NAMALWA (cell line): ENCODE measurements at places on chromosomes 6 and 20.

DNA sequence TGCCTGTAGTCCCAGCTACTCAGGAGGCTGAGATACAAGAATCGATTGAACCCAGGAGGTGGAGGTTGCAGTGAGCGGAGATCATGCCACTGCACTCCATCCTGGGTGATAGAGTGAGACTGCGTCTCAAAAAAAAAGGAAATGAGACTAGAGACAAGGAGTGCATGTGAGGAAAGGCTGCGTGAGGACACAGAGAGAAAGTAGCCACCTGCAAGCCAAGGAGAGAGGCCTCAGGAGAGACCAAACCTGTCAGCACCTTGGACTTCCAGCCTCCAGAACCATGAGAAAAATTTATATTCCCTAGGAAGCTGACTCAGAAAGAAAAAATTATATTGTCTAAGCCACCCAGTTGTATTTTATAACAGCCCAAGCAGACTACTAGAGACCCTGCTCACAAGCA is 7.4 kb upstream of the BEND3 start:
- DNase-seq, result peak; percentile 36

GRCh38 chr6:87669051-87669450 is 33.0 kb downstream of the AKIRIN2 start:
- DNase-seq, result no peak

- DNase-seq, result no peak
These were observed 129.7 kb upstream of the UFL1 start for GRCh38 chr6:96391776-96392360.

- DNase-seq, result no peak
These were observed 40.7 kb upstream of the UBR2 start for GRCh38 chr6:42522942-42523814.

DNA sequence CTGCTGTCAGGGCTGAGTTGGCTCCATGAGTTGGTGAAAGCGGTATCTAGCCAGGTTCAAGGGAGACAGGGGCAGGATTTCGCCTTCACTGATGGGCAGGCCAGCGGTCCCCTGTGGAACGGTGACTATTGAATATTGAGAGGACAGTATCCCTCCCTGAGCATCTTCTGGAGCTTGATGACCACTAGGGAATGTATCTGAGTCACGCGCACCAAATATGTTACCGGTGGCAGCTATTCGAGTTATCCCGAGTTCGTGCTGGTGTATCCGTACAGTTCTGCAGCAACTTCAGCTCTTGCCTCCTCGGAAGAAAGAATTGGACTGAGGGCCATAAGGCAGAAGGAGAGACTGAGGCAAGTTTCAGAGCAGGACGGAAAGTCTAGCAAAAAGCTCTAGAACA is 24.8 kb downstream of the MTHFD1L start:
- no peak for DNase-seq

GRCh38 chr6:20463396-20463795 is 61.7 kb downstream of the E2F3 start:
- DNase-seq, result no peak

DNA sequence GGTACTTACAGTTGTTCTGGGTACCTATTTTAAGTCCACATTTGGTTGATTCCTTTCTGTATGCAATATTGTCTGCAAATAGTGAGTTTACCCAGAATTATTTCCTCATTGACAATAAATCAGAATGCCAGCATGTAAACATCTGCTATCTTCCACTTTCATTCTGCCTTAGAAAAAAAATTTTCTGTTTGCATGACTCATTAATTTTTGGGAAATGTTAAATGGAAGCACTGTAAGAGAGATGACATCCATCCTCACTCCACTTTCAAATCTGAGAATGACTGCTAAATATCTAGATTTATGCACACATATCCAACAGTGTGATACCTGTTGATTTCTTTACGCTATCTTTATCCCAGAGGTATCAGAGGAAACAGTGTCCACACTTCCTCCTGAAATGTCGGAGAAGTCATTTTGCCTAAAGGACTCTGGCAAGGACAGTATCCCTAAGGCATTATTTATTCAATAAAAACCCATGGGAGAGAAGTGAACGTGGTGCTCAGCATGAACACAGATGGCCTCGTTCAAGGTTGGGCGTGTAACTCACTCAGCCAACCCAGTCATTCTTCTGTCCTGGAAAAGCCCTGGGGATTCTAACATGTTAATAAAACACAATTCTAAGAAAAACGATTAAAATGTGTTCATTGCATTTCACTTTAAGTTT is 780.9 kb downstream of the QKI start:
- no peak for DNase-seq

- no peak for DNase-seq
These were observed 14.8 kb downstream of the PLA2G7 start for GRCh38 chr6:46720401-46720800.

GRCh38 chr6:136772685-136773472 is 19.4 kb downstream of the MAP3K5 start:
- DNase-seq, result peak; percentile 47
